ENCODE measurements at places on chromosomes 6 and 20.

GRCh38 chr20:58605292-58606065 is 45.6 kb upstream of the STX16 start:
- DNase-seq: no peak

- no peak for DNase-seq
Observed at GRCh38 chr6:111888928-111889695, 15.9 kb upstream of the FYN start.

DNA sequence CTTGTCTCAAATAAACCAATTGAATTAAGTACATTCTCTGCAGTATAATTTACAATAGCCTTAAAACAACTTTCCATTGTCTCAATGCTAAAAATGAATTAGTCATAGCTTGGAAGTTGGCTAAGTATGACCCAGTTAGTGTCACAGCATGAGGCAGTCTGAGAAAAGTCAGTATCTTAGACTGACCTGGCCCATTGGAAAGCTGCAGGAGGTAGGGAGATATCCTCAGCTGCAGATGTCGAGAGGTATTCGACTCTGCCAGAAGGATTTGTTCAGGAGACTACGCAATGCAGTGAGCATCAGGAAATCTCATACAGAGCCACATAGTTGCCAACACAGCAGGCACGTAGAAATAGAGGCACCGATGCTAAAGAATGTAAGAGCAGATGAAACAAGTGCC is 350.9 kb upstream of the NRSN1 start:
- no peak for DNase-seq

DNA sequence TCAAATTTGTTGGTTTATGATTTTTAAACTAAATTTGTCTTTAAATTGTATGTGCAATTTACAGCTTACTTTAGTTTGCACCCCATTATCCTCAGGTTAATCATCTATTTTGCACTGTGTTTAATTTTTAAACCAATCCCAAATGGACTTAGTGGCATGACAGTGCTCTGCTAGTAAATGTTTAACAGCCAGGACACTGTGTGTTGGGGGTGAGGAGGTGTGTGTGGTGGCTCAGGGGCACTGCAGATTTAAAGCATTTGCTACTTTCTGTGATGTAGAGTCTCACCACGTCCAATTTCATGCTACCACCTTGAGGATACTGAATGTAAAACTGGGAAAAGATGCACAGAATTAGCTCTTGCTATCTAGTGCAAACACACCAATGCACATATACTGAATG is 225.7 kb downstream of the HAO1 start:
- no peak for DNase-seq

DNA sequence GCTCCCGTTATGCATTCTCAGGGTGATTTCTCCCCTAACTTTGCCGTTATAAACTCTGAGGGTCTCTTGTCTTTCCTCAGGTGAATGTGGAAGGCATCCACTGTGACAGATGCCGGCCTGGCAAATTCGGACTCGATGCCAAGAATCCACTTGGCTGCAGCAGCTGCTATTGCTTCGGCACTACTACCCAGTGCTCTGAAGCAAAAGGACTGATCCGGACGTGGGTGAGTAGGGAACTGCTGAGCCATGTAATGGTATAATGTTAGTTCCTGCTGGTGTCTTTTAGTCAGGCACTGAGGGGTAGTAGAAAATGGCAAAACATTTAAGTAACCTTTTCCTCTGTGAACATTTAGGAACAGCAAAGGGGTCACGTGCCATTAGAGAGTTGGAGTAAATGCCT is 395.4 kb downstream of the ARHGAP18 start:
- DNase-seq: no peak

- no peak for DNase-seq
Observed at GRCh38 chr6:82337688-82338257, 25.8 kb upstream of the TPBG start.

- no peak for DNase-seq
Observed at GRCh38 chr20:44837946-44838345, 27.6 kb upstream of the RIMS4 start.

- DNase-seq: no peak
Observed at GRCh38 chr6:148472171-148473105, 129.8 kb downstream of the SASH1 start.

- no peak for DNase-seq
Observed at GRCh38 chr6:12313992-12314589, 23.9 kb downstream of the EDN1 start.

- DNase-seq: no peak
Observed at GRCh38 chr6:85432554-85432953, 17.3 kb upstream of the NT5E start.

DNA sequence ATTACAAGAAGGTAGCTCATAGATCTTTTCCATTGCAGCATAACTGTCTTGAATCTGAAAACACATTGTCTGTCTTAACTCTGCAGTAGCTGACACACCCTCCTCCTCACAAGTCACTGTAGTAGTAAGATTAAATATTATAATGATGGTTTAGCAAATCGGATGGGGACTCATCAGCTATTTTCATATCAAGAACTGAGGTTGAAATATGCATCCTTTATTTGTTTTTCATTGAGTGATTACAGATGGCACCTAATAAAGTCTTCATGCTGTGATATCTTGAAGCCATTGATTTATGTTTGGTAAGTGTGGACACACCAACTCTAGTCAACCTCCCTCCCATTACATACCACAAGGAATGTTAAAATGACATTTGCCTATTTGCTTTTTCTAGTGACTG is 267.4 kb upstream of the TAB2 start:
- no peak for DNase-seq

GRCh38 chr6:9399916-9400315 is 964.6 kb upstream of the SLC35B3 start:
- DNase-seq: no peak

DNA sequence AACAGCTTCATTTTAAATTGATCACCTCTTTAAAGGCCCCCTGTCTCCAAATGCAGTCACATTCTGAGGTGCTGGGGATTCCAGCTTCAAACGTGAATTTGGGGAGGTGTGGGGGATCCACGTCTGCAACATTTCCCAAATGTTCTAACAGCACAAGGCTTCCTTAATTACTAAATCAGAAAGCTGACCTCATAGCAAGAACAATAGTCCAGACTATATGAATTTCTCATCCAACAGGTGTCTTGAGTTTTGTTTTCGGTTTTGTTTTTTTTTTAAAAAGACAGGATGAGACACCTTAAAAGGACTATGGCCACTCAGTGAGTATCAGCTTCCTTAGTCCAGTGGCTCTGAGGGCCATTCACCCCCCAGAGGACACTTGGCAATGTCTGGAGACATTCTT is 11.5 kb downstream of the ATP9A start:
- no peak for DNase-seq

DNA sequence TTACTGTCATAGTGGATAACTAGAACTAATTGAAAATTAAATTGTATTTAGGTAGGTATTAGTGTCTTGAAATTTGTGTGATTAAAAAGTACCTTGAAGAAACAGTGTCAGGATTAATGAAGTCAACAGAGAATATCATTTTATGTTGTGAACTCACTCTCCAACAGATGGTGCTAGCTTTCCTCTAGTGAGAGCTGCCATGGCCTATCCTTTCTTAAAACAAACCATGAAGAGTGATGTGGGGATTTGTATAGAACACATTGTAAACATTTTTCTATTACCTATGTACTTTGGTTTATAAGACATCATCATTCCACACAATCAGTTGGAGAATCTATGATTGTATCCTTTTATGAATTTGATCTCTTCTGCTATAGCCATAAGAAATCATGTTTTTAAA is 4.8 kb upstream of the SRSF12 start:
- no peak for DNase-seq

DNA sequence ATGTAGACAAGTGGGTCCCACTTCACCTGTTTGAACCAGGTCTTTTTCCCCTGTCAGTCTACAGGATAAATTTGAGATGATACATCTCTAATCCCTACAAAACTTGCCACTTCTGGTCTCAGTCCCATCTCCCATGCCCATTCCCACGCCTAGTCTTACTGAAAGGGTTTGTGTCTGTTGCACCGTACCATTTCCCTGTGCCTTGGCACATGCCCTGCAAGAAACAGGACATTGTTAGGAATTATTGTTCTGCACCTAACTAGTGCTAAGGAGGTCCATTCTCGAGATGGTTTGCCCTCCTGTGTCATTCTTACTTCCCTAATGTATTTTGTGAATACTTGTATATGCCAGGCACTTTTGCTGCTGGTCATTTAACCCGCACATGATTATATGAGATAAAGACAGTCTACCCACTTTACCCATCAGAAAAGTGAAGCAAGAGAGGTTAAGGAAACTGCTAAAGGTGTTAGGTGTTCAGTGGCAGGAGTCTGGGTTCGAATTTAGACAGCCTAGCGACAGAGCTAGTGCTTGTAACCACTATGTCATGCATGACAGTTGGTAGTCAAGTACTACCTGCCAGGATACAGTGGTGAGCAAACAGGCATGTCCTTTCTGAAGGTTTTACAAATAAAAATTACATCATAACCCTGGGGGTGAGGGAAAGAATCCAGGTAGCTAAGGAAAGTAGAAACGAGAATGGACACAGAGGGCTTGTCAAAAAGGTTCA is 12.7 kb downstream of the FAM217A start:
- DNase-seq: no peak

- DNase-seq: no peak
Observed at GRCh38 chr6:52529311-52529710, 47.5 kb downstream of the TRAM2 start.

DNA sequence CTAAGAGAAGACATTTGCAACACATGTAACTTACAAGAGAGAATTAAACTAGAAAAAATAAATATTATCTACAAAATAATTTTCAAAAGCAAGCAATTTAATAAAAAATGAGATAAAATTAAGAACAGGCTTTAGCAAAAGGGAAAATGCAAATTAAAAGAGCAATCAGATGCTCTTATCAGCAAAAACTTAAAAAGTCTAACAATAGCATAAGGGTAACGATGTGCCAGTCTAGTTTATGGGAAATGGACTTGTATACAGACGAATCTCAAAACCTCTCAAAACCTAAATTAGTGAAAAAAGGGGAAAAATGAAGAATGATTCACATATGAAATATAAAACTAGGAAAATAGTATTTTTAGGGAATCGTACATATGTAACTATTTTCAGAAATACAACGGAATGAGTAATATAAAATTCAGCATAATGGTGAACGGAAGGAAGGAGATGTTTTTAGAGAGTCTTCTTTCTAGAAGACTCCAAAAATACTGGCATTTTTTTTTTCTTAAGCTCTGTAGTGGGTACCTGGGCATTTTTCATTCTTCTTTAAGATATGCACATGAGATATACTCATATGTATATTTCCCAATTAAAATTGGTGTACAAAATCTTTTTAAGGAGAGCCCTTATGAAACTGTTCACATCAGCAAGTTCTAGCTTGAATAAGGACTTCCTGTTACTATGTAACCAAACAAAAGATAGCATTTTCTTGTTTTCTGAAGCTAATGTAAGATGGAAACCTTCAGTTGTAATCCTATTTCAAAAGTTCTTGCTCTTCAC is 927 bp upstream of the MANEA start:
- no peak for DNase-seq

GRCh38 chr20:1909097-1909496 is 13.9 kb downstream of the SIRPA start:
- no peak for DNase-seq

- no peak for DNase-seq
Observed at GRCh38 chr20:2467412-2467811, 3.2 kb downstream of the SNRPB start.

GRCh38 chr6:133396984-133397348 is 155.8 kb downstream of the EYA4 start:
- DNase-seq: no peak

GRCh38 chr20:1396702-1397101 is 3.8 kb upstream of the FKBP1A start:
- no peak for DNase-seq

GRCh38 chr20:1822564-1823449 is 72.4 kb upstream of the SIRPA start:
- no peak for DNase-seq

DNA sequence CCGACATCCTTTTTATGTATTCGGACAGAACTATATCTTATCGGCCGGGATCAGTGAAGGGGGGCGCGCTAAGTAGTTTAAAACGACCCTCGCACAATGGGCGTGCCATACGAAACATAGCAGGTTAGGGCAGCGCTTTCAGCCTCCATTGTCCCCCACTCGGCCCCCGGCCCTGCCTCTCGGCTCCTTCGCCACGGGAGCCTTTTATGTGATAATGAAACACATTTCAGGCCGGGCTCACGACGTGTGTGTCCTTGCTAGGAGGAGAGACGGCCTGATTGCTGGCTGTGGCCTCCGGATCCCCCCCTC is 5.3 kb downstream of the FOXA2 start:
- no peak for DNase-seq

GRCh38 chr20:47863315-47863965 is 78.2 kb upstream of the SULF2 start:
- no peak for DNase-seq

GRCh38 chr6:95819939-95820338 is 195.8 kb upstream of the FUT9 start:
- no peak for DNase-seq

GRCh38 chr6:79564636-79565035 is 27.4 kb upstream of the LCA5 start:
- no peak for DNase-seq

DNA sequence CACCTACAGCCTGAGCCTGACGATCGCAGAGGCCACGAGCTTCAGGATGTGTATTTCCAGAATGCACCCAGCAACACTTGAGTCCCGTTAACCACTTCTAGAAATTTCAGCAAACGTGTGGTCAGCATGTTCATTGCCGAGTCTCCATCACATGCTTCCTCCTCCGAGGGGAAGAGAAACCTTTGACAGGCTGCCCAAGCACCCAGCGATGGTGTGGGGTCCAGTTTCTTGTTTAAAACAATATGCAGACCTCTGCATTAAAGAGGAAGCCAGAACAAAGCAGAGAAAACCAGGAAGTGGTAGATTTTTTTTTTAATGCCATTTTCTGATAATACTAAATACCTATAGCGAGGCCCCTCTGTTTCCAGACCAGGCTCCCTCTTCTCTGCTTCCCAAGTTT is 71.9 kb downstream of the GNAS-AS1 start:
- no peak for DNase-seq

- no peak for DNase-seq
Observed at GRCh38 chr6:47428288-47428687, 49.3 kb upstream of the CD2AP start.

DNA sequence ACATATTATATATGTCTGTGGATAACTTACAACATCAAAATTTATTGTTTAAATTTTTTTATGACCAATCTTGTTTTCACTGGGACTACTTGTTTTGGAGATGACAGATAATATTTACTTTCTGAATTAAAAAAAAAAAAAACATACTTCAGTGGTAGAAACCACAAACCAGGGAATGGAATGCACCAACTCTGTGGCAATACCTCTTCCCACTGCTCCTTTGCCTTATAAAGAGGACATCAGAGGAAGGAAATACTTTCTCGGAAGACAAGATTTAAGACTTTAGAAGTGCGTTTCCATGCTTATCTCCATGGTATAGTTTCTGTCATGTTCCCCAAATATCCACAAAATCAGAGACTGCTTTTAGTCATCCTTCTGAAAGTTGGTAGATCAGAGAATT is 1241.1 kb upstream of the EYS start:
- no peak for DNase-seq

DNA sequence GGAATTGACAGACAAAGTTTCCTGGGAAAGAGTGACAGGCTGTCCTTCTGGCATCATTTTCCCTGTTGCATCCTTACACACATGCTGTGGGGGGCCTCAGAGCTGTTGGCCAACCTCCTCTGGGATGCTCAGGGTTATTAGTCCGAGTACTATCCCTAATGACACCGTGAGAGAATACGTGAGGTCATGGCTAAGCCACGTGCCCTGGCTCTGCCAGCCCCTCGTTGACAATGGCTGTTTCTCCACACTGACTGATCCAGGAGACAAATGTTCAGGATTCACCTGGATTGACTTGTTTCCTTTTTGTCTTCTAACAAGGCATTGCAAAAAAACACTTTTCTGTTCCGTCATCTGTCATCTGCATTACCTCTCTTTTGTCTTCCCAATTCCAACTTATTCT is 604.6 kb downstream of the TFAP2A start:
- no peak for DNase-seq
